Caco-2 (cell line): ENCODE measurements at places on chromosomes 5 and 9.
A peak's percentile ranks its signal among the peaks of the same experiment; 100 is the strongest.

- no peak for DNase-seq
Observed at GRCh38 chr9:468766-469426, 254.2 kb downstream of the DOCK8 start.

DNA sequence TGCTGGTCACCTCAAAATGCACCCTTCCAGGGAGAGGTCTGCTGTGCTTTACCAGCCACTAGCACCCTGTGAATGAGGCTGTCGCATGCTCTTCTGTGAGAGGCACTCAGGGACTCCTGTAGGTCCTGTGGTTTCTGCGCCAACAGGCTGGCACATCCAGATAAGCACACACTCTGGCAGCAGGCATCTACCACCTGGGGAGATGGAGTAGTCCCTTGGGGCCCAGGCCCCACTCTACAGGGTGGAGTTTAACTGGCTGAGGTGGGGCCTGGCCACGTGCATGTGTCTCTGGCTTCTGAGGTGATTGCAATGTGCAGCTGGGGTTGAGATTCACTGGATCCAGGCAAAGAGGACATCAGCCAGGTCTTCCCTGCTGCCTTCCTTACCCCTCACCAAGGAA lies 32.3 kb downstream of the TMEM174 start:
- DNase-seq: no peak

DNA sequence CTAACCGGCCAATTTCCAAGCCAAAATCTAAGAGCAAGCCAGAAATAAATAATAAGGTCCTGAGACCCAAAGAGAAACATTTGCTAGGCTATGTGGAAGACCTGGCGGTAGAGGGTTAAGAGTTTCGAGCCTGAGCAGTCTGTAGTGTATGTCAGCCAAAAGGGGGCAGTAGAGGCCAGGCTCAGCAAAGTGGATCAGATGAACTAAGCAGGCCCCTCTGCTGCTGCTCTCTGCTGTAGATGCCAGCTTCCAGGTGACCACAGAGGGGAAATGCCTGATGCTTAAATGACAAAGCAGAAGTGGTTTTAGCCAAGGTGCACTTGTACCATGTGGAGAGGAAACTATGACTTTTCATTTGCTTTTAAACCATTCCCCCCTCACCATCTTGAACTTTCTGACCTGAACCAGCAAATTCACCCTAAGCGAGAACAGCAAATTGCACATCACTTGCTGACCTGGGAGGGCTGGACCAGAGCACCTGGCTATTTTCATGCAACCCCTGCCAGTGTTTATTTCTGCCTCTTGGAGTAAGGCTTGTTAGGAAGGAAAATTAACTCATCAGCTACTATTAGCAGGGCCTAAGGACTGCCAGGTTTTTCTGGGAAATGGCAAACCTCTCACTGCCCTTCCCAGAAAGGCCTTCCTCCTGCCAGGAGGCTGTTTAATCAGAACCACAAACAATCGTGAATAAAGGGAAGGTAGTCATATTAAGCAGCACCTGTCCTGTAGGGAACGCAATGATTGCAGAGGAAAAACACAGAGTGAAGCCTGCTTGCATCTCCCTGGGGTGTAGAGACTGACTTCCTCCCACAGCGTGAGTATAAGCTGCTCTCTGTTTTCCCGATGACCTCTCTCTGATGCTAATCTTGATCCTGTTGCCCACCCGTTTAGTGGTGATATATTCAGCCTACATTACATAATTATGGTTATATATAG lies 818.2 kb downstream of the TLR4 start:
- peak; percentile 51 for DNase-seq

DNA sequence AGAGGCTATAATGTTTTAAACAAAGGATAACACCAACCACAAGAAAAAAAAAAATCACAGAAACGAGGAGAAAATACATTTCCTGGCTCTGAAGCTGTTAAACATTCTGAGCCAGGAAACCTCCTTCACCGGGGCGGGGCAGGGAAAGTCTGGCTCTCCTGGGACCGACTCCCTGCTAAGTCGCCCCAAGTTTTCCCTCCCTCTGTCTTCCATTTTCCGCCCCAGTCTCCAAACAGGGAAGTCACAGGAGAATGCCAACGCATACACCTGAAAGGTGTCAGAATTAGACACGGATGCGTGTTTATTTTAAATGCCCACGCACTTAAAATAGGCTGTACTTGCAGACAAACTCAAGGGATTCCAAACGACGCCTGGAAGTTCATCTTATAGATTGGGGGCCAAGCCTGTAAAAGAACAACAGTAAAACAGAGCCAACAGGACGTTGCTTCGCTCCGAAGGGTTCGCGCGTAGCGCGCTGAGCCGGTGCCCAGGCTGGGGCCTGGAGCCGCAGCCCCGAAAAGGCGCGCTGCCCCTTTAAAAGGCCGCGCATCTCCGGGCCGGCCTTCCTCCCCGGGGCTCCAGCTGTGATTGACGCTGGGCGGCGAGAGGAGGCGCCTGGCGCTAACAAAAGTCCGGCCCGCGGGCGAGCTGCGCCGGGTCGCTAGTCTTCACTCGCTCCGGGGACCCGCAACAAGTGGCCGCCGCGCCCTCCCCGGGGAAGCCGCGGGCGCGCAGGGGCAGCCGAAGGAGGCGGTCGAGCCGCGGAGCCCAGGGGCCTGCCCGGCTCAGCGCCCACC lies at the start of gene FBXL7:
Gene FBXL7 (plus strand): TSS at position 653 of the 797 bp plus-strand sequence.
- no peak for DNase-seq

- DNase-seq: no peak
Observed at GRCh38 chr9:108180541-108180940, 675.2 kb downstream of the ACTL7B start.

GRCh38 chr5:96111080-96111756 lies 149.6 kb upstream of the ELL2 start:
- no peak for DNase-seq

DNA sequence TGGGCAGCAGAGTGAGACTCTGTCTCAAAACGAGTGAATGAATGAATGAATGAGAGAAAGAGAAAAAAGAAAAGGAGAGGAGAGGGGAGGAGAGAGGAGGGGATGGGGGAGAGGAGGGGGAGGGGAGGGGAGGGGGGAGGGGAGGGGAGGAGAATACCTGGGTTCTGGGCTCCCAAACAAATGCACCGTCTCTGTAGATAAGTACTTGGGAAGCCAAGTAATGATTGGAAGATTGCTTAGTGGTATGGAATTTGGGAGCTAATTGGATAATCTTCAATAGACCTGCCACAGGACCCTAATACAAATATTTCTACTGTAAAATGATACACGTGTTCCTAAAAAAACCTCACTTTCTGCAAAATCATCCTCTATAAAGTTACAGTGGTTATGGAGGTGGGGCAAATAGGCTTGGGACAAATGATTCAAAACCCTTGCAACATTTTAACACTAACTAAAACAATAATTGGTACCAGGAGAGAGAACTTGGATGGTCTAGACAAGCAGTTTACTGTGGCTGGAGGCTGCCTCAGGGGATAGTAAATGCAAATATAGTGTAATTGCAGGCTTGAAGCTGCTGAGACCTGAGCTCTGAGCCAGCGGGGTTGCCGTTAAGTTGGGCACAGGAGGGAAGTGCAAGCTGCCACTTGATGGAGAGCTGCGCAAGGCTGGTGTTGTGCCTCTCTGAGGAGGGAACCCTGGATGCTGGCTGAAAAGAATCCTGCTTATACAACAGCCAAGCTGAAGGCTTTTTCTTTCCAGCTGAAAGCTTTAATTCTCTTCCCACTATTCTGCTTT lies 3.5 kb downstream of the HEMGN start:
- no peak for DNase-seq

GRCh38 chr9:86359151-86359879 lies 5.1 kb upstream of the TUT7 start:
- no peak for DNase-seq

GRCh38 chr5:96648593-96648992 lies 13.6 kb upstream of the CAST start:
- DNase-seq: no peak

DNA sequence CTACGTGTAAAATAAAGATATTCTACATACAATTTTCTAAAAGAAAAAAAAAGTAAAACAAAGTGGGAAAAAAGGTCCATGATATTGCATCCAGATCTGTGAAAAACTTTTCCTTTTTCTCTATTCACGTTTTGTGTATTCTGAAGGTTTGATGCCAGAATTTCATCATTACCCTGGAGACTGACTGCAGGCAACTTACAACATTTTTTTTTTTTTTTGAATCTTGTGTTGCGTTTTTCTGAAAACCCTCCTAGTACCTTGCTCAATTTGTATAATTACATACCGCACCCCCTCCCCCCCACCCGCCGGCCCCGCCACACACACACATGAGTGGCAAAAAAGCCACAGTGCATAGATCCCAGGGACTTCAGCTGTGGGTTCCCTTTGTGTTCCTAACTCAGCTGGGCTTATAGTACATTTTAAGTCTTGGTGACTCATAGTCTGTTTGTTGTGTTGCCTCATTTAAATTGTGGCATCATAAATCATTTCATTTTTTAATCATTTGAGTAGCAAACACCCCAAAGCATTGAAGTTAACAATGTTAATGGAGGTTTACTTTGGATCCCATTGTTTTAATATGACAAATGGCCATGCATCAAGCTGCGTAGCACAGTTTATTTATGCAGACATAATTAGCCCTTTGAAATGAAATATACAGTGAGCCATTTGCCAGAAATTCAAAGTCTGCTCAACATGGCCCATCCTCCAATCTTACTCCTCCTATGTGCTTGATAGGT lies 36.0 kb downstream of the PRDM6 start:
- DNase-seq: no peak

DNA sequence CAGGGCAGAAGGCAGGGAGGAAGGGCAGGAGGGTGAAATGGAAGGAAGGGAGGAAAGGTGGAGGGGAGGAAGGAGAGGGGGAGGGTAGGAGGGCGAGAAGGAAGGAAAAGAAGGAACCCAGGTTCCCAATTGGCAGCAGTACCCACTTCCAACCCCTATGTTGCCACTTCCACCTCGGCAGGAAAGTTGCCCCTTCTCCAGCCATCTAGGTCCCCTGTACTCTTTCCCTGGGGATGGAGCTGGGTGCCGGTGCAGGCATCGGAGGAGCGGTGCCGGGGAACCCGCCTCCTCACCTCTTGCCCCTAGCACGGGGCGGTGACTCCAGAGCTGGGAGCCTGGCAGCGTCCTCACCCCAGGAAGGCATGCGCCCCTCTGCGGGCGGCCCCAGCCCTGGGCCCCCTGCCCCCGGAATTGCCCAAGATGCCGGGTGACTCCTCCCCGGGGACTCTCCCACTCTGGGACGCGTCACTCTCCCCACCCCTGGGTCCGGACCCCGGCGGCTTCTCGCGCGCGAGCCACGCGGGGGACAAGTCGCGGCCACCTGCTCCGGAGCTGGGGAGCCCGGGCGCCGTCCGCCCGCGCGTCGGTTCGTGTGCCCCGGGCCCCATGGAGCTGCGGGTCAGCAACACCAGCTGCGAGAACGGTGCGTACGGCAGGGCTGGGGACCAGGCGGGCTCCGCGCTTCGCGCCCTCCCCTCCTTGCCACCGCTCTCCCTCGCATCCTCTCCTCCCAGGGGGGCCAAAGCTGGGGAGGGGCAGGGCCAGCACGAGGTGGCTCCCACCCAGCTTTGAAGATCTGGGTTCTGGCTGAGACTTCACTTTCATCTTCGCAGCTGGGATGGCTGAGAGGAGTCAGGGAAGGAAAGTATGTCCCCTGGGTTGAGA lies at the start of gene NIPAL4:
Gene NIPAL4 (plus strand): TSS at position 499 of the 885 bp plus-strand sequence. CDS start 108 bp downstream, at position 607.
- DNase-seq: peak; percentile 34

GRCh38 chr5:132394667-132395259 lies 25.3 kb downstream of the SLC22A5 start:
- DNase-seq: no peak

DNA sequence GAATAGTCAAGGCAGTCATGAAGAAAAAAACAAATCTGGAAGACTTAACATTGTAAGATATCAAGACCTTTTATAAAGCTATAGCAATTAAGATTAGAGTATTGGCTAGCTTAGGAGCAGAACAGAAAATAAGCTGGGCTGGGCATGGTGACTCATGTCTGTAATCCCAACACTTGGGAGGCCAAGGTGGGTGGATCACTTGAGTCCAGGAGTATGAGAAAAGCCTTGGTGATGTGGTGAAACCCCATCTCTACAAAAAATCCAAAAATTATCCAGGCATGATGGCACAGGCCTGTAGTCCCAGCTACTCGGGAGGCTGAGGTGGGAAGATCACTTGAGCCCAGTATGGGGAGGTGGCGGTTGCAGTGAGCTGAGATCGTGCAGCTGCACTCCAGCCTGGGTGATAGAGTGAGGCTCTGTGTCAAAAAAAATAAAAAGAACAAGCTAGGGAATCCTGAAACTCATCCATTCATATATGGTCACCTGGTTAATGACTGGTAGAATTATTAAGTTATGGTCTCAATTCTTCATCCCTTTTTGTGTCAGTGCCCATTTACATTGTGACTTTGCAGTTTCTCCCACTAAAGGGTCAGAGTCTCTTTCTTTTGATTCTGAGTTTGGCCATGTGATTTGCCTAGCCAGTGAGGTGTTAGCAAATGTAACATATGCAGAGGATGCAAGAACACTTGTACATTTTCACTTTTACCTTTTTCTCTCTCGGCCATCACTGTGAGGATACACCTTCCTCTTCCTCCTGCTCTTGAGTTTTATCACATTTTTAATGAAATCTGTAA lies 144.6 kb upstream of the SGCD start:
- DNase-seq: no peak

DNA sequence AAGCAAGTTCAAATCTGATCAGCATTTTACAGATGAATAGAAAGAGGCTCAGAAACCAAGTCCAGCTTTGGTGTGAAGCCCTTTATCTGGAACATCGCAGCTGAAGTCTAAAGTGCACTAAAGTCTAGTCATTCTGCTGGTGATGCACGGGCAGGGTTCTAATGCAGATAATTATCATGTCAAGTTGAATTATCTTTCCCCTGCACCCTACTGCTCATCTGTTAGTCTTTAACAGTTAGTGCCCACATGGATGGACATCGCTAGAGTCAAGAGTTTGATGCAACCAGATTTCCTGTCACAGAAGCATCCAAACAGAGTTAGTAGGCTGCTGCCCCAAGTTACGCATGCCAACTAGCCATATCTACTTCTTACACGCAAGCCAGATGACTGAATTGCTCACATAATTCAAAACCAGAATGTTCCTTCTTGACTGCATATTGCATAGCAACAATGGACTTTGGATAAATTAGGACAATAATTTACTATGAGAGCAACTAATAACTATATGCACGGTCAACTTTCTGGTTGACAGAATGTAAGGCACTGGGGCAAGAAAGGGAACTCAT lies 1.6 kb upstream of the TOMM5 start:
- DNase-seq: no peak

- DNase-seq: no peak
Observed at GRCh38 chr9:130890870-130891687, 5.5 kb downstream of the QRFP start.

- no peak for DNase-seq
Observed at GRCh38 chr5:144329681-144330080, 159.0 kb downstream of the KCTD16 start.

DNA sequence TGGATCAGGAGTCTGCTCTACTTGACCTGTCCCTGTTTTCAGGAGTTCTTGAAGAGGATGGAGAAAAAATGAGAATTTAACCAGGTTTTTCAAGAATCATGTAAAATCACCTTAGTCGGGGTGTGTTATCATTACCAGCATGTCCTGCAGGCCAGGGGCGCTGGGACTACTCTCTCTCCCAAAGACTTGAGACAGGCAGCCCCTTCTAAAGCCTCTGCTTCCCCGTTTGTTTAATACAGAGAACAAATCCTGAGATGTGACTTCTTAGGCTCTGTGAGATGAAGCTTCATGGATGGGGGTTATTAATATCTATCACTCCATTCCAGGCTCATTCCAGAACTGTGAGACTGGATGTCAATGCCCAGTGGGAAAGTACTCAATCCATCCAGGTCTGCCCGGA lies 3.0 kb downstream of the PAX5 start:
- DNase-seq: no peak
